RWPE2 (cell line): ENCODE measurements at places on chromosomes 16 and 17.

DNA sequence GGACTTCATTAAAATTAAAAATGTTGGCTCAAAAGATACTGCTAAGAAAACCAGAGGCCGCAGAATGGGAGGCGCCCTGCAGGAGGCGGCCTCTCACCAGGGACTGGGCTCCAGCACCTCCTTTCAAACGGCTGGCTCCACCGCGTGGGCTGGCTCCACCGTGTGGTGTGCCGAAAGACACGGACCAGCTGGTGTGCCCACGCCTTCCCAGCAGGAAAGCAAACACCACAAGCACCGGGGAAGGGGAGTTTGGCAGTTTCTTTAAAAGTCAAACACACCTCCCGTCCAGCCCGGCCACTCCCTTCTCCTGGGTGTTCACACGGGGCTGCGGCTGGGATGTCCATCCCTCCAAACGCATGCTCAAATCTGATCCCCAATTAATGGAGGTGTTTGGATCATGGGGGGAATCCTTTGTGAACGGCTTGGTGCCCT, 13.9 kb downstream of the HAGH start:
- peak; percentile 79 for DNase-seq

- peak; percentile 74 for DNase-seq
Measured at GRCh38 chr17:78532922-78533640, 44.1 kb downstream of the DNAH17 start.

DNA sequence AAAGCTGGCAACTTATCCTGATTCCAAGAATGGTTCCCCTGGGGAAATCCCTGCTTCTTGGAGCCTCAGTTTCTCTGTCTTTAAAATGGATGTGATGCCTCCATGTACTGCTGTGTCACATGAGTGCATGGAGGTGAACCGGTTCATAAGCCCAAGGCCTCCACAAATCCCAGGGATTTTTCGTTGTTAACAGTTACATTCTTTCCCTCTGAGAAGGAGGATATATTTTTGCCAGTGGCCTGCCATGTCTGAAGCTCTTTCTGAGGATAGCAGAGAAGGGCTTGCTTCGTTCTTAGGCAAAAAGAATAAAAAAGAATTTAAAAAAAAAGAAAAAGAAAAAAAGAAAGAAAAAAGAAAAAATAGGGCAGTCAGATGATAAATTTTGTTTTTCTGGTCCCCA, 52.2 kb upstream of the CIBAR2 start:
- no peak for DNase-seq

DNA sequence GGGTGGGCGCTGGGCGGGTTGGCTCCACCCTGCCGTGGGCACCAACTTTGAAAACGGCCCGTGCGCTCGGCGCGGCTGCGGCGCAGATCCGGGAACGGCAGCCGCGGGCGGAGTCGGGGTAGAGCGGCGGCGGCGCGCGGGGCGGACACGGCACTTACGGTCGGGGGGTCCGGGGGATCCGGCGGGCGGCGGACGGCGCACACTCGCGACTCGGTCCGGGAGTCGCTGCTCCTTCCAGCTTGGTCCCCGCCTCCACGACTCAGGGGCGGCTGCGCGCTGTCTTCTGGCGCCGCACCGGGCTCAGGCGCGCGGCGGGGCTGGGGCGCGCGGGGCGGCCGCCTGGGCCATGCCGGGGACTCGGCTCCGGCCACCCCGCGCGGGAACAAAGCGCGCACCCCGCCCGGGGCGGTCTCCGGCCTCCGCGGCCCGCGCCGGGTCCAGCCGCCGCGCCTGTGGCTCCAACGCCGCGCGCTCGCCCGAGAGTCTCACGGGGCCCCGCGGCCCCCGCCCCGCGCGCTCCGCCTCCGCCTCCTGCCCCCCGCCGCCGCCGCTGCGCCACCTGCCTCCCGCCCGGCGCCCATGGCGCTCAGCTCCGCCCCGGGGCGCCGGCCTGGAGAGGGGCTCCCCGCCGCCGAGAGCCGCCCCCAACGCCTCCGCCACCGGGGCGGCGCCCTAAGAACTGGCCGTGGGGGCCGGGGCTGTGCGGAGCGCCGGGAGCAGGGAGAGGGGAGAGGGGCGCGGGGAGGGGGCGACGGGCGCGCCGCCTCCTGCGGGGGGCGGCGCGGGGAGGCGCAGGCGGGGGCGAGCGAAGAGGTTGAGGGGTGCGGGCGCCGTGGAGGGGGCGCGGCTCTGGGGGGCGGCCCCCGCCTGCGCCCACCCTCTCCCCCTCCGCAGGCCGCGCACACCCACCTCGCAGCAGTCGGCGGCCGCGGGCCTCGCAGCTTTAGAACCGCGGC, 35.9 kb downstream of the CBFA2T3 start:
- no peak for DNase-seq

- DNase-seq, result no peak
Measured at GRCh38 chr17:78722246-78722761, 59.8 kb downstream of the CYTH1 start.
